ENCODE measurements at places on chromosomes 1 and 21. TPM values are rescaled to one million over a fixed set of nuclear protein-coding genes. Genes with fewer than 3 reads are reported as not detected.

- peak; percentile 82 for DNase-seq
Measured at GRCh38 chr1:219347921-219348391, 174.3 kb downstream of the LYPLAL1 start.

DNA sequence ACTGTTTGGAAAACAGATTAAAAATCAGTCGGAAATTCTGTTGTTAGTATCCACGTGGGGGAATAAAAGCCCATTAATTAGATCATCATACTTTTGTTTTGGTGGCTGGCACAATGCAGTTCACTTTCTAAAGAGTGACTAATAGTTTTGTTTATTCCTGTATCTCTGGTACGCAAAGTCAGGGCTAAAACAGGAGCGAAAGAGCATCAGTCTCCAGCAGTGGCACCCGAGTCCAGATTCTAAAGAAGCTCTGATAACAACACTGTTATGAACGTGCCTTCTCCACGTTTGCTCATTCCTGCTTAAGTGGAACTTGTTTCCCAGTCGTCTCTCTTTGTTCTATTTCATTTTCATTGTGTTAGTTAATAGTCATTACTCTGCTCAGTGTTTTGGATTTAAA is 69.6 kb downstream of the HSPA13 start:
- no peak for DNase-seq

DNA sequence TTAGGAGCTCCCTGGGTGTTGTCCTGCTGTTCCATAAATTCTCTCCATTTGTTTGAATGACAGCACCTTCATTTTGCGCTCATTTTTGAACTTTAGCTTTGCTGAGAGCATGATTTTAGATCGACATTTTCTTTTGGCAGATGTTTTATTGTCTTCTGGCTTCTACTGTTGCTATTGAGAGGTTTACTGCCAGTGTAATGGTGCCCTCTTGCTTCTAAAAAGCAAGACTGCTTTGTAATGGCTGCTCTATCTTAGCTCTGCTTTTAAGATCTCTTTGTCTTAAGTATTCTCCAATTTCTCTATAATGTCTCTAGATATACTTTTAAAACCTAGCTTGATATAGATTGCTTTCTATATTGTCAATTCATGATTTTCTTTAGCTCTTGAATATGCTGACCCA is 27.8 kb downstream of the THEM4 start:
- DNase-seq: no peak

GRCh38 chr1:35797380-35797779 is 10.4 kb upstream of the AGO4 start:
- DNase-seq: no peak

GRCh38 chr1:55180075-55180670 is 35.0 kb downstream of the USP24 start:
- DNase-seq: no peak

DNA sequence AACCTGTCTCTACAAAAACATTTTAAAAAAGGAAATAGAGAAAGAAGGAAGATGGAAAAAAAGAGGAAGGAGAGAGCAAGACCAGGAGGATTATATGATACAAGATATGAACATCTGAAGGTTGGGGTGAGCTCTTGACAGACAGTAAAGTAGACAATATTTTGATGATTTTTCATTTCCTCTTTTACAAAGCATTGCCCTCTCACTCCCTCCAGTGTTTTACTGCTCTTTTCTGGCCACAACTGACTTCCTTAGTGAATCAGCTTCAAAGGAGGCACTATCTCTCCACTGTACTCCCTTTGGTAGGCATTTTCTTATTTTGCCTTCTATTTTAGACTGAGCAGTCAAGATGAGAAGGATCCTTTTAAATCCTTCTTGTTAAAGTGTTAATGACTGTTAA is 296.7 kb downstream of the KCTD3 start:
- no peak for DNase-seq

DNA sequence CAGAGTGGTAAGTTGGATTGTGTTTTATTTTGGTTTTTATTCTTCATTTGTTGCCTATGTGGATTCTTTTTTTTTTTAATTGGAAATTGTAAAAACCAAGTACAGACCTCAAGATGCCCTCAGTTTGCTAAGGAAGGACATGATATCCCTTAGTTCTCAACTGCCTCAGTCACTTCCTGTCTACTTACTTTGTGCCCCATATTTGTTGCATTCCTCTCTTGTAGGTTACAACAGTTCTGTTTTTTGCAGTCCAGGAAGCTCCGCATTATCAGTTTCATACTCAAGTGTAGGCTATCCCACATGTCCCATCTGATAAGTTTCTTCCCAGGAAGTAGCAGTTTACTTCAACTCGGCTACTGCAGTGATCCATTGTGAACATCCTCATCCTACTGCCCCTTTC is 82.0 kb downstream of the RPAP2 start:
- DNase-seq: no peak

DNA sequence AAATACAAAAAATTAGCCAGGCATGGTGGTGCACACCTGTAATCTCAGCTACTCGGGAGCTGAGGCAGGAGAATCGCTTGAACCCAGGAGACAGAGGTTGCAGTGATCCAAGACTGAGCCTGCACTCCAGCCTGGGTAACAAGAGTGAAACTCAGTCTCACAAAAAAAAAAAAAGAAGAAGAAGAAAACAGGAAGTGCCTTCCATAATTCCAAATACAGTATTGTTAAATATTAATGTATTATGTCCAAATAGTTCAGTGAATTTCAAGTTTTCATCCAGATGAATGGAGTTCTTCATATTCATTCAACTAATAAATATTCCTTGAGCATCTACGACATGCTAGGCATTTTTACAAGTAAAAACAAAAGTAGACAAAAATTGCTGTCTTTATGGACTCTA is 33.3 kb downstream of the PLEKHO1 start:
- no peak for DNase-seq

GRCh38 chr1:93699049-93699384 is 17.4 kb upstream of the BCAR3 start:
- no peak for DNase-seq

DNA sequence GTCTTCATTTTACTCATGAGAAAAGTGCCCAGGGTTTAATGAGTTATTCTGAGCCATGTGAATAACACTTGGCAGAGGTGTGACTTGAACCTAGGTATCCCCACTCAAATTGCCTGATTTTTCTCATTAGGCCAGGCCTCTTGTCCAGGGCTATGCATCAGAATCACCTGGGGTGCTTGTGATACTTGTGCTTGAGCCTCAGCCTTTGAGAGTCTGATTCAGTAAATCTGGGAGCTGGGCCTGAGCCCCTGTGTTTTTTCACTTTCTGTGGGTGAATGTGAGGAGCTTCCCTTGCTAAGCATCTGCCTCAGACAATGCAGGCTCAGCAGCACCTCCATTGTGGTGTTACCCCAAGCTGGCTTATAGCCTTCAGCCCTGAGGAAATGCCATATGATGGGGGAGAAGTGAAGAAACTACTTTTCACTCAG is 127.1 kb downstream of the S1PR1 start:
- no peak for DNase-seq

- no peak for DNase-seq
Measured at GRCh38 chr1:15023205-15023604, 130.3 kb upstream of the TMEM51 start.

DNA sequence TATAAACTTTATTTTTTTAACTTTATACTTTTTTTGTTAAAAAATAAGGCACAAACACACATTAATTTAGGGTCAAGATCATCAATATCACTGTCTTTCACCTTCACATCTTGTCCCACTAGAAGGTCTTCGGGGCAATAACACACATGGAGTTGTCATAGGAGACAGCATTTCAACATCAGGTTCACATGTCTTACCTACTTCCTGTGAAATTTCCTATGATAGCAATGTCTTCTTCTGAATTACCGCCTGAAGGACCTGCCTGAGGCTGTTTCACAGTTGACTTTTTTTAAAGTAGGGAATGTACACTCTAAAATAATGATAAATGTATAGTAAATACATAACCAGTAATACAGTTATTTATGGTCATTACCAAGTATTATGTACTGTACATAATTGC is 559.4 kb downstream of the PLPP3 start:
- no peak for DNase-seq

The HJV gene
- total RNA-seq: not detected

The HOOK1 gene
- total RNA-seq: 32.0 TPM
